Substantia nigra (tissue), 51 donors: ENCODE measurements at places on chromosomes 3 and 15.

- no peak for DNase-seq
Observed at GRCh38 chr15:69316291-69316690, 17.6 kb downstream of the PAQR5 start.

- no peak for DNase-seq
Observed at GRCh38 chr3:13322324-13322723, 97.8 kb downstream of the NUP210 start.

- DNase-seq = no peak
Observed at GRCh38 chr3:194691481-194692283, 6.0 kb downstream of the FAM43A start.

GRCh38 chr15:85673326-85673725 is 121.4 kb downstream of the KLHL25 start:
- no peak for DNase-seq
